ENCODE measurements at places on chromosomes 1 and 21.

DNA sequence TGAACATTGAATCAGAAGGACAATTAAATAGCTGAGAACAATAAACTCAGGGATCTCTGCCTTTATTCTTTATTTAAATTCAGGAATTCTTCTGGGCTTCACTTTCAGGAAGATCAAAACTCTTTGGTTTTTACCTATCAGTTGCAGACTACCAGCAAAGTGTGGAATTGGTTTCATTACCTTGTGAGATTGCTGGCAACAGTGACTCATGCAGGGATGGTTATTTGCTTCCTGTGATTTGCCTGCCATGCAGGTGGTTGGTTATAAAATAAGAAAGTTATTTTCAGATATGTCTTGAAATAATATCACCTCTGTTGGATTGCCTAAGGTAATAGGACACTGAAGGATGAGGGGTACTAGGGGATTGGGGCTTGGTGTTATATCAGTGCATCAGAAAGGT is 204.6 kb downstream of the PTBP2 start:
- no peak for DNase-seq

GRCh38 chr1:29341936-29342335 is 105.6 kb downstream of the PTPRU start:
- no peak for DNase-seq

DNA sequence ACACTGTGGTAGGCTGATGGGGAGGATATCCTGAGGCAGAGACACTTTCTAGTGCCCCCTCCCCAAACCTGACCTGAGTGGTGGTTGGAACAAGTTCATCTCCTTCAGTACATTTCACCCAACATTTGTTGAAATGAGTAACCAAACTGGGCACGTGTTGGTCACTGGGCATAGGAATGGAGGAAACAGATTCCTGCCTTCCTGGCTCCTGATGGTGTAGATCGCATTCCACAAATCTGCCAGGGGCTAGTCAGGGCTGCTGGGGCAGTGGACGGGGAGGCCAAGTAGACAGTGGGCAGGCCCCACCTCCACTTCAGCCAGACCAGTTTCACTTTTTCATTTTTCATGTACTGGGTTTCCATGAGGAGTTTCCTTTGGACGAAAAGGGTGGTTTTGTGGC is 16.5 kb upstream of the ALX3 start:
- no peak for DNase-seq

DNA sequence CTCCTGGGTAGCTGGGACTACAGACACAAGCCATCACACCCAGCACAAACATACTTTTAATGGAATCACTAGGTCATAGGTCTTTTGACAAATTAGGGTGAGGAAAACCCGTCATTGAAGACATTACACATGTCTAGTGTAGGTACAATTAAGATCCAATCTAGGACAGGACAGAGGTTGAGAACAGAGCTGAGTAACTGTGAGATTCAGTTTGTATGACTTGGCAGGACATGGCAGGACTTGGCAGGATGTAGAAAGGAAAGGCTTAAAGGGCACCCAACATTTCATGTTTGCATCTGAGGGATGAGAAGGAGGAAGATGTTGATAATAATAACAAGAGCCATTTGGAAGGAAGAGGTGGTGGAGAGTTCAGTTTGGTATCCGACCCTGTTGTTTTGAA is 483.8 kb downstream of the PCP4 start:
- DNase-seq: no peak

DNA sequence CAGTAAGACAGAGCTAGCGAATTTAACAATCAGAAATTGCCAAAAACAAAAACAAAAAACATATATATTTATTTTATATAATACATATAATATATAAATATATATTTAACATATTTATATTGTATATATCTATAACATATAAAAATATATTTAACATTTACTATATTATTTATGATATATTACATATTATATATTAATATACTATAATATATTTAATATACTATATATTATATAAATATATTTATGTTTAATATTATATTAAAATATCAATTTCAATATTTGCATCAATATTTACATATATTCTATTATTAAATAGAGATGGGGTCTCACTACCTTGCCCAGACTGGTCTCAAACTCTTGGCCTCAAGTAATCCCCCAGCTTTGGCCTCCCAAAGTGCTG is 50.9 kb downstream of the TBX19 start:
- no peak for DNase-seq

DNA sequence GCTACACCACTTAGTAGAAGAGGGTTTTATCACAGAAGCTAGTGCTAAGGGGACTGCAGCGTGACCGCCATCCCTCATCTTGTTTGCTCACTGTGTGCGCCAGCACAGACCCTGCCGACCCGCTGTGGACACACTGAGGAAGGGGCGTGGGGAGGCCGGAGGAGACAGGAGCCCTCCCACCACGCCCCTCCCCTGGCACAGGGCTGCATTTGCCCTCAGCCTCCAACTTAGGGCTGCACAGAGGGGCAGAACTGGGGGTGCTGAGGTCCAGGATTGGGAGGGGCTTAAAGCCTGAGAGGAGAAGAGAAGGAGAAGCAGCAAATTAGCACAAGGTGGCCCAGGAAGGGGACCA is 37.2 kb downstream of the RRP1 start:
- DNase-seq: no peak

DNA sequence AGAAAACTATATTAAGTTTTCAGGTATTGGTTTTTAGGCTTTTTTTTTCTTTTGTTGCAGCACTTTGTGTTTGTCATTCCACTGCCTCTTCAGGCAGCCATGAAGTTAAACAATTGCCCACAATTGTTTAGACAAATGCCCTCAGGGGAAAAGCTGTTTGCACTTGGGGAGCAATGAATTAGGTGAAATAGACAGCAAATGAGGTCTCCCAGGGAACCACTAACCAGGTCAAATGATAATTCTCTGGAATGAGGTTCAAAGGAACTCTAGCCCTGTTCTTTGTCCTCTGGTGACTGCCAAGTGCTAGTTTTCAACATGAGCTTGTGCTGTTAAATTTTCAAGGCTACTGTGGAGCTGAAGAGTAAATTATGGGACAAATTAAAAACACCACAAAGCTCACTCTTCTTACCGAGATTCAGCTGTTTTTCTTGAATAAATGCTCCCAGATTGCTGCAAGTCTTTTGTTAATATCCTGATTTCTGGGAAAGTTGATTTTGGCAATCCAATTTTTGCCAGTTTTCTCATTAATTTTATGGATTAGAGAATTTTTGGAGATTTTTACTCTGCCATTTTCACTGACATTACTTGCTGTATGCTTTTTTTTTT is 15.1 kb upstream of the MAB21L3 start:
- no peak for DNase-seq

DNA sequence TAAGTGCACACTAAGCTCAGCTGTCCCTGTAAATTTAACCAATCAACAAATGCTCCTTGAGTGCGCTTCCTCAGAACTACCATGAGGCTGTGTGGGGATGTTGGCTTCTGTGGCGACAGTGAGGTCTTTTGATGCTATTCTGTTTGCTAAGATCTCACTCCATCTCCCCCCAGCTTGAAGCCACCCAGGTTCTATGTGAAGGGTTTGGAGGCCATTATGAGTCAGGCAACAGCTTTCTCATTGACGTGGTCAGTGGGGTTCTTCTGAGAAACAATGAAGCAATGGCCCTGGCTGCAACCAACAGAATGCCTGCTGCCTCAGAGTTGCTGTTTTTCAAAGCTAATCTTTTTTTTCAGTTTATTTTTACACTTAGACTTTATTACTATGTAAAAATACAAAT is 205.5 kb downstream of the PTBP2 start:
- DNase-seq: no peak

Measured in H9 (cell line).